ENCODE measurements at places on chromosomes 7 and 10.
A peak's percentile ranks its signal among the peaks of the same experiment; 100 is the strongest.

GRCh38 chr10:79946271-79947082 lies 2.4 kb downstream of the SFTPD start:
- DNase-seq: no peak

GRCh38 chr10:121519901-121520493 lies 78.2 kb downstream of the FGFR2 start:
- DNase-seq: no peak

GRCh38 chr7:158394936-158395335 lies 192.7 kb downstream of the PTPRN2 start:
- no peak for DNase-seq

DNA sequence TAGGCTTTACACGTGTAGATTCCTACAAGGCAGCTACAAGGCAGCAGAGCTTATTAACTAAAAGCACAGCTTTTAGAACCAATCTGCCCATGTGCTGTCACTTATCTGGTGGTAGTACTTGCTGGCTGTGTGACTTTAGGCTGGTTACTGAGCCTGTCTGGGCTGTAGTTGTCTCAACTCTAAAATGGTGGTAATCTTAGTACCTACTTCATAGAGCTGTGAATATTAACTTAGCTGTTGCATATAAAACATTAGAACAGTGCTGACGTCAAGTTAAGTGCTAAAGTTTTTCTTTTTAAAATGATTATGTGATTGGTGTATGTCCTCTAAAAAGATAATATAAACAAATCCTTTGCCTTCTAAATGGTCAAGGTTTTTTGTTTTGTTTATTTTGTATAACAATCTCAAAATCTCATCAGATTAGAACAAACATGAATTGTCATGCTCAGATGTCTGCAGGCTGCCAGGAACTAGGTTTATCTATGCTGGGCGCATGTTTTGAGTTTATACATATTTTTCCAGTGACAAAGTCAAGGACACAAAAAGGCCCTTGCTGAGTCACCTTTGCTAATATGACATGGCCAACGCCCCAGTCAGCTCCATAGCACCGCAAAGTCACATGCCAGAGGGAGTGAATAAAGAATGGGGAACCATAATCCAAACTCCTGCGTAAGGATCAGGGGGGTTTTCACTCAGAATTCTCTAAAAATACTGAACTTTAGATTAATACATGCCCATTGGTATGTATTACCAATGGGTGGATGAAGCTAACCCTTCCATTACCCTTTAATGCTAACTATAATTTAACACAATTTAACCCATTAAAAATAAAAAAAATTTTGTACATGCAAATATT lies 39.8 kb upstream of the ARL4A start:
- DNase-seq: peak; percentile 39

- peak; percentile 70 for DNase-seq
Measured at GRCh38 chr7:149866779-149867447, 6.9 kb upstream of the ATP6V0E2 start.
